ENCODE measurements at places on chromosomes 7 and 10.

DNA sequence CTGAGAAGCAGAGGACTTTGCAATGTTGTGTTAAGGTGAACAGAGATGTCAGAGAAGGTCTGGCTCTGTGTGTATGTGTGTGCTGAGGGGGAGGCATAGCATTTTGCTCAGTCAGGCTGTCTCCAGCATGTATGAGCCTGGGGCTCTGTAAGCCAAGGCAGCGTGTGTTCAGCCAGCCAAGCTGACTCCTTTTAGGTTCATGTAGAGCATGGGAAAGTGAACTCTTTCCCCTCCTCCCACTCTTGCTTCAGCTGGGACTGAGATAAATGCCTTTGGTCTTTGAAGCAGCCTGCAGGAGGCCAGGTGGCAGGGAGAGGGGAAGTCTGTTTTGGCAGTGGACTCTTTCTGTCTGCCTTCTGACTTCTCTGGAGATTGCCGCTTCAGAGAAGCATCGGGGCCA, 3.8 kb downstream of the SFXN2 start:
- no peak for DNase-seq

DNA sequence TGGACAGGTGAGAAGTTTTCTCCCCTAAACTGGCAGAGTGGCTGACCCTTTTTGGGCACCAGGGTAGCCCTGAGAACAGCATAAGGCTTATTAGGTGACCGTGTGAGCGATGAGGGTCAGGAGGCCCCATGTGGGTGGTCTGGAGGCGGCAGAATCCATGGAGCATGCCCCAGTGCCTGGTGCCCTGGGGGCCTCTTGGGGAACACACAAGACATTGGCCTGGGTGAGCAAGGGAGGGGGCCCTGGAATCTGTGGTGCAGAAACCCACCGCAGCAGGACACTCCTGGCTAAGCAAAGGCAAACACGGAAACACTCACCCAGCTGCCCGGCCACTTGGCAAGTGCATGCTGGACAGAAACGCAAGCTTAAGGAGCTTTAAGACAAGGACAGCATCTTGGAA, 29.5 kb downstream of the YKT6 start:
- DNase-seq = no peak

- no peak for DNase-seq
These were observed 582.0 kb downstream of the TNS3 start for GRCh38 chr7:46999866-47000265.

DNA sequence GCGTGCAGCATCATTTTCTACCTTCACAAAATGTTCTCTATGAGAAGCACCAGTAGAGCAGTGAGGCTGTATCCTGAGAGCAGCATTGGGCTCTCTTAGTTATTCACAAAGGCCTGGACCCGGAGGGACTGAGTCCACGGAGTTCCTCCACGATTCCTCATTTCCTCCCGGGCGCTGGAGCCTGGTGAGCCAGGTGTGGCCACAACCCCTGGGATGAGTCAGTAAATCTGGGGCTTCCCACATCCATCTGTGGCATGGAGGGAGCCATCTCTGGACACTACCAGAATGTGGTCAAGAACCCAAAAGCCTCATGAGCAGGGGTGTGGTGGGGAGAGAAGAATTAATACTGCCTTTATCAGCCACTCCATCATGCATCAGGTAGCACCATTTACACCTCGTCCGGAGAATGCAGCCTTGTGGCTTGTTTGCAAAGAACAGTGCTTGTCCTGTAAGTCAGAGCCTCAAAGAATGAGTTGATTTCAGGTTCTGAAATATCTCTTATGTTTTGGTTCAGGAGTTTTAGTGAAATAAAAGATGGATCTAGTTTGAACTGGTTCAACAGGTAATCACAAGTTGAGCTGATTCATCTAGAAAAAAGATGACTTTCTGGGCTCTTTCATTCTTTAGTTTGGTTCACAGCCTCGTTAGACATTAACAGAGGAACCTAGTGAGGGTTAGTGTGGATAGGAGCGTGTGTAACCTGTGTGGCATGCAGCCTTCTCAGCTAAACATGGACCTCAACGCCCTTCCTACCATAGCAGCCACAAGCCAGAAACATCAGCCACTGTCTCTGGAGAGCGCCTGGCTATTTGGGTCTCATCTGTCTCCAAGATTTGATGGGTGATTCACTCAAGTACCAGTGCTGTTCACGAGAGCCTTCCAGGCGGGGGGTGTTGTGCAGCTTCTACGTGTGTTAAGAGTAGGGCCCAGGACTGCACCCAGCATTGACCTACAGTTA, 95.2 kb downstream of the WDR37 start:
- no peak for DNase-seq

- DNase-seq = no peak
These were observed 8.1 kb downstream of the APBB1IP start for GRCh38 chr10:26446258-26446657.

- no peak for DNase-seq
These were observed 174.3 kb upstream of the RNF32 start for GRCh38 chr7:156466272-156466671.

DNA sequence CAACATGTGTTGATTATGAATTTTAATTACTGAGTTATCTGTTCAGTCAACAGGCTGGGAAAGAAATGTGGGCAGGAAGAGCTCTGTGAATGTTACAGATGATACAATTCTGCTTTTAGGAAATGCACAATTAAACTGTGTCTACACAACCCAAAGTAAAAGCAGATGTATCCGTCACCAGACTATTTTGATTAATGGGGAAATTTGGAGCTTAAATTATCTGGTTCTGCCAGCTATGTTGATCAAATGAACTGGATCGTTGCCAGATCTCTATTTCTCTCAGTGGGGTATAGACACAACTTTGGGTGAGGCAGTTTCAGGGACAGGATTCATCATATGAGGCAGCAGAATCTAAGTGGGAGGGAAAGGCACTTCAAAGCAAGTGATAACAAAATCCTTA, 136.5 kb downstream of the NEUROD6 start:
- no peak for DNase-seq

- no peak for DNase-seq
These were observed 4.6 kb downstream of the EMX2 start for GRCh38 chr10:117547016-117547715.

DNA sequence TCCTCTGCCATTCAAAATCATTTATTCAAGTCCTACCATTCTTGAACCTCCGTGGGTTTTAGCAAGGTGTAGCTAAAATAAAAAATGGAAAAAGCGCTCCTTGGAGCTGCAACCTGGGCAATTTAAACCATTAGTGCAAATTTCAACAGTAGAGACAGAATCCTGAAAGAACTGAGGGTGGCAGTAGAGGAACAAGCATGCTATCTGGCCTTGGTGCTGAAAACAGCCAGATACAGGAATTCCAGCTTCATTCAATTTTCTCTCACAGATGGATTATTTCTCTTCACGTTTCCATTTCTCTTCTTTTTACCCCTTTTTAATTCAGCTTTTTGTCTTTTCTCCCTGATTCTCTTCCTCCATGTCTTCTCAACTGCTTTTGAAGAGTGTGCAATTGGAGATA, 77.7 kb downstream of the OTUD1 start:
- DNase-seq = no peak
